SK-MEL-5 (cell line): ENCODE measurements at places on chromosomes 6 and 20.
A peak's percentile ranks its signal among the peaks of the same experiment; 100 is the strongest.

- no peak for DNase-seq
Measured at GRCh38 chr6:154572556-154572955, 62.1 kb upstream of the CNKSR3 start.

GRCh38 chr6:34859951-34860350, 27.9 kb downstream of the TAF11 start:
- no peak for DNase-seq

DNA sequence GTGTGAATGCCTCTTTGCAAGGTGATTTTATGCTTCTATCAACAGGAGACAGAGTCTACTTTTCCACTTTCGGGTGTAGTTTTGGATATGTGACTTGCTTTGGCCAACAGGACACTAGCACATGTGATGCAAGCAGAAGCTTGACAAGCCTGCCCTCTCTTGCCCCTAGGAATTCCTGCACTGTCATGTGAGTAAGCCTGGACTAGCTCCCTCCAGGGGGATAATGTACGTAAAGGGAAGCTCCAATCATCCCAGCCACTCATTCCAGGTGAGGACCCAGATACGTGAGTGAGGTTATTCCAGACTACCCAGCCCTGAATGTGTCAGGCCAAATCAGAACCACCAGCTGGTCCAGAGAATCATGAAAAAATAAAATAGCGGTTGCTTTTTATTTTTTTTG, 33.3 kb downstream of the BEND3 start:
- DNase-seq = peak; percentile 21

DNA sequence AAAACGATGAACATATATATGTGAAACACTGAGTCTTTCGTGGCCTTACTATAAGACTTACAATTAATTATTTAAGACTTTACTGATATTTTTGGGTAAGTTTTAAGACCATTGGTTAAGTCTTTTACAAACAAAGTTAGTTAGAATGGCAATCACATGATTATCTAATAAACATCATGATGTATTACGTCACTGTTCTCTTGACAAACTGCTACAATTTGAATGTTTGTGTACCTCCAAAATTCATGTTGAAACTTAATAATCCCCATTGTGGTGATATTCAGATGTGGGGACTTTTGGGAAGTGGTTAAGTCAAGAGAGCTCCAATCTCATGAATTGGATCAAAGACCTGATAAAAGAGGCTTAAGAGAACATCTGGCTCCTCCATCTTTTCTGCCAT, 25.9 kb upstream of the B3GAT2 start:
- no peak for DNase-seq

- DNase-seq = no peak
Measured at GRCh38 chr6:87705070-87705691, 3.1 kb upstream of the AKIRIN2 start.

DNA sequence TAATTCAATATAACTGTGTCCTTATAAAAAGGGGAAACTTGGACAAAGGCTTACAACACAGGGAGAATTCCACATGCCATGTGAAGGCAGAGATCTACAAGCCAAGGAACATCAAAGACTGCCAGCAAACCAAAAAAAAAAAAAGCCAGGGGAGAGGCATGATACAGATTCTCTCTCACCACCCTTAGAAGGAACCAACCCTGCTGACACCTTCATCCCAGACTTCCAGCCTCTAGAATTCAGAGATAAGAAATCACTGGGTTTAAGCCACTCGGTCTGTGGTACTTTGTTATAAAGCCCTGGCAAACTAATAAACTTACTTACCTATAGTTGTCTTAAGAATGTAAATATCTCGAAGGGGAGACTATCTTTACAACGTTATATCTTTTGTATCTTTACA, 4.4 kb downstream of the SERINC3 start:
- DNase-seq = no peak

DNA sequence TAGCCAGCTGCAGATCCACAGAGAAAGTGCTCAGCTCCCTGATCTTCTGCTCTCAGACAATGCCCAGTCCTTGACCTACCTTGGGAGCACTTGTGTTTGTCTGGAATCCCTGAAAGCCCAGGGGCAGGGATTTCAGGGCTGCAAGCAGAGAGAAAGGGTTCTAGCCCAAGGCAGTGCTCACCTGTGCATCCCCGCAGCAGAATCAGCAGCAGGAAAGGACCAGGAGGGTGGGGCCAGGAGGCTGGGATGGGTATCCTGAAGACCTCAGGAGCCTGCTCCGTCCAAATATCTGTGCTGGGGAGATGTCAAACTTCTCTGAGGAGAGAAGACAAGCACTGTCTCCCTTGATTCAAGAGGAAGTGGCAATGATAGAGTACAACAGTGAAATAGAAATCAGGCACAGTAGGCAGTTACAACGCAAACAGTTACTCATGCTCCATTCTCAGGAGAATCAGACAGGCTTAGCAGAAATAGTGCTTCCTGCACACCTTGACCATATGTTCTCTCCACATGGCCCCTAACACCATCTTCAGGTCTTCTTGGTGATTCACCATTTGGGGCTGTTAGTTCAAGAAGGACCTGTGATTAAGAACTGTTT, 28.7 kb upstream of the SIRPG start:
- DNase-seq = no peak

DNA sequence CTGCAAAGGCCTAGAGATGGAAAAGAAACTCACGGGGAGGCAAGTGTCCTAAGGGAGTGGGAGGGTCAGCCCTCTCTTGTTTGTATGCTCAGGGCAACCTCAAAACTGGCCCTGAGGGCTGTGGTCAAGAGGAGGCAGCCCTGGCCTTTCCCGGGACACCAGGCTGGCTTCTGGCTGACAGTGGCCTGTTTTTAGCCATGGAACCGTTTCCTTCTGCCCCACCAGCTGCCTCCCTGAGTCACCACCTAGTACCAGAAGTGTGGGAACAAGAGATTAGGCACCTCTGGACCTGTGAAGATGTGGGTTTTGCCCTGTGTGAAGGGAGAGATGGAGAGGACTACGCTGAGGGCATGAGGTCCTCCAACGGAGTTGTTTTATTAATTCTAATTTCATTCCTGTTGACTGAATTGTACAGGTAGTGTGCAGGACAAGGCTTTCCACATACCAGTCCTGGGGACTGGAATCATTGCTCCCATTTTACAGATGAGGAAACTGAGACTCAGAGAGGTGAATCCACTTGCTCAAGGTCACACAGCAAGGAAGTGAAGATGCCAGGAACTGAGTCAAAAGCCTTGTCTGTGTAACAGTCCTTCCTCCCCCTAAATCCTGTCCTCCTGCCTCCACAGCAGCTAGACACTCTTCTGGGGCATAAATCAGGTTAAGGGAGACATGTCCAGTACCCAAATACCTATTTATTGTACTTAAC, 5.5 kb downstream of the FOXS1 start:
- no peak for DNase-seq

GRCh38 chr6:116291701-116292396, 12.1 kb upstream of the TSPYL1 start:
- no peak for DNase-seq

DNA sequence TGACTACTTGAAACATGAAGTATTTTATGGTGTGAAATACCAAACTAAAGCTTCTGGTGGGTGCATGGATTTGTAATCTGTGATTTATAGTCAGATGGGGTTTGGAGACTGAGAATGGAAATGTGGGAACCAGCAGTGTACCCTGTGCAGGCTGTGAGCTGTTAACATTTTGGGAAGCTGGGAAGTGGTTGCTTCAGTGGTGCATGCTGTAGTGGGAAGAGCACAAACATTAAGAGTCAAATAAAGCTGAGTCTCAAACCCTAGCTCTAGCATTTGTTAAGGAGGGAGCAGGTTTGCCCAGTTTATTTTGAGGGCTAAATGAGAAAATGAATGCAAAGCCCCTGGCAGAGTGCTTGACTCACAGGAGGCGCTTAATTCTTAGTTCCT, 235.7 kb downstream of the ZFAND3 start:
- no peak for DNase-seq

- DNase-seq = peak; percentile 30
Measured at GRCh38 chr20:7637184-7637583, 303.1 kb downstream of the HAO1 start.

- DNase-seq = no peak
Measured at GRCh38 chr6:113881478-113881980, 24.4 kb downstream of the MARCKS start.
